CD8-positive, alpha-beta T cell (primary cell): ENCODE measurements at places on chromosomes 1 and 21. TPM values are rescaled to one million over a fixed set of nuclear protein-coding genes. Genes with fewer than 3 reads are reported as not detected.

The CTH gene
- total RNA-seq: 15.5 TPM

The FYB2 gene
- not detected for total RNA-seq

The PCAT6 gene
- 1.6 TPM for total RNA-seq

The CALML6 gene
- total RNA-seq: 1.0 TPM

The STYXL2 gene
- not detected for total RNA-seq

The CATSPERE gene
- total RNA-seq: 0.33 TPM
